Activated gamma-delta T cell (primary cell): ENCODE measurements at places on chromosomes 2 and 18.

- no peak for DNase-seq
Measured at GRCh38 chr2:54866868-54867267, 143.4 kb downstream of the EML6 start.

DNA sequence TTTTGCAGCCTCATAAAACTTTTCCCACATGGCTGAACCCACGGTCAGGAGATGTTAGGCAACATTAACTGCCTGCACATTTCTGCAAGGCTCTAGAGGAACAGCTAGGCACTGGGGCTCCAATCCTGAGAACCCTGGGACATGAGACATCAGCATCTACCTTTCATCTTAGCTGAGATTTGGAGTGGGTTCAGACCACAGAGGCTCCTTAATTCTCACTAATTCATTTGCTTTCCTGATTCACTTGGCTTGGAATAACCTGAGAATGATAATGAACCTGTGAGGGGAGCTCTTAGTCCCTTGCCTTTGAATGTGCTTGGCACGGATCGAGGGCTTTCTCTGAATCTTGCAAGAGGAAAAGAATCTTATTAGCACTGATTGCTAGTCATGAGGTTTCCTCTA is 266.2 kb downstream of the FIGN start:
- DNase-seq: no peak

DNA sequence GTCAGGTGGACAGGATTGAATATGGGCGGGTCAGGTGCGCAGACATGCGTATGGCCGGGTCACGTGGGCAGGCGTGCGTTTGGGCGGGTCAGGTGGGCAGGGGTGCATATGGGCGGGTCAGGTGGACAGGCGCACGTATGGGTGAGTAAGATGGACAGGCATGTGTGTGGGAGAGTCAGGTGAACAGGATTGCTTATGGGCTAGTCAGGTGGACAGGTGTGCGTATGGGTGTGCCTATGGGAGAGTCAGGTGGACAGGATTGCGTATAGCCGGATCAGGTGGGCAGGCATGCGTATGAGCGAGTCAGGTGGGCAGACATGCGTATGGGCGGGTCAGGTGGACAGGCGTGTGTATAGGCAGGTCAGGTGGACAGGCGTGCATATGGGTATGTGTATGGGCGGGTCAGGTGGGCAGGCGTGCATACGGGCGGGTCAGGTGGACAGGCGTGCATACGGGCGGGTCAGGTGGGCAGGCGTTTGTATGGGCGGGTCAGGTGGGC is 30.3 kb upstream of the KLF11 start:
- no peak for DNase-seq

GRCh38 chr2:225104321-225104720 is 62.1 kb upstream of the DOCK10 start:
- no peak for DNase-seq

GRCh38 chr2:47057687-47058002 is 97.5 kb downstream of the STPG4 start:
- no peak for DNase-seq

GRCh38 chr18:24837066-24837465 is 376.6 kb downstream of the HRH4 start:
- no peak for DNase-seq

- DNase-seq: no peak
Measured at GRCh38 chr2:219161097-219161496, 482 bp upstream of the NHEJ1 start.

DNA sequence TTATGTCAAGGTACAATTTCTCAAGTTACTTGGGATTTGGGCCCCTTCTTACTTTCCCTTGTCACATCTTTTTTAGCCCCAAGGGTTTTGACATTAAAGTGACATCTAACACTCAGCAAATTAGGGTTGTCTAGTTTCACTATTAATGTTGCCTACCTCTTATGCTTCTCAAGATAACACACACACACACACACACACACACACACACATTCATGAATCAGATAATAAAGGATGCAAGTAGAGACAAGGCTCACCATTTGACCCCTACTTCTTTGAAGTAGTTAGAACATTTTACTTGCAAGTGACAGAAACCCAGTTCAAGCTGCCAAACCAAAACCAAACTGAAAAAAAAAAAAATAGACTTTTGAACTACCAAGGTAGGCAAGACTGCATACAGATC is 138.8 kb downstream of the TRIB2 start:
- no peak for DNase-seq

DNA sequence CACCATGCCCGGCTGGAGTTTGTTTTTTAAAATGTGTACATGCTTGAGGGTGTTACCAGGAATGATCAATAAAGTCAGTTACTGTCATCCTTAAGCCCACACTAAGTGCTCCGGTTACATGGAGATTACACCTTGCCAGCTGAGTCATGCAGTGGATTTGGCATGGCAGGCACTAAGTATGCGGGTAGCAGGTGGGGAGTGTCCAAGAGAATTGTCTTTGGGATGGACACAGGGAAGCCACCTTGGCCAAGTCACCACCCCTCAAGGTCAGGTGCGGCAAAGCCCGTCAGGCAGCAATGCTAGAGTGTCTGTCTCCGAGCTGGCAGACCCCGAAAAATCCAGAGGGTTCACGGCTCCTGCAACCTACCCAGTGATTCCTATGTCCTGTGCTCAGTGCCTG is 54.8 kb downstream of the GBX2 start:
- no peak for DNase-seq

GRCh38 chr18:45981821-45982220 is 14.7 kb upstream of the EPG5 start:
- DNase-seq: no peak

DNA sequence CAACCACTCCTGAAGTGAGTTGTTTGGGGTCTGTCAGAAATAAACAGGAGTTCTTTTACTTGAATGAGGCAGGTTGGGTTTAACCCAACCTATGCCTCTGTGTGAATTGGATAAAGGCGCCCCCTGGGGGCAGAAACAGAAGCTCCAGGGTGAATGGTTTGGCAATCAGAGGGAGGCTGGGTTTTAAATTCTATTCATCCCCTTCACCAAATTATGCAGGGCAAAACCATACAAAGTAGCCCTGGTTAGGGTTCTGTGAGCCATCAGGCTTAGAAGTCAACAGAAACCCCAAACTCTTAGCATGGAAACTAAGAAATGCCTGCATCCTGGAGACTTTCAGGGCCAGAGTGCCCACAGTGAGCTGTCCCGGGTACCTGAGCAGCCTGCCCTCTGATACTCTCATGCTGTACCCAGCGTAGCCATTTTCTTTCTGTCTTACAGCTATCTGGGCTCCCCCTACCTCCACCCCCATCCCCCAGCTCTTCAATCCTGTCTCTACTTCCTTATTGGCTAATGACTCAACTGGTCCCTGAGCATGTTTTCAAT is 241.5 kb downstream of the ICOS start:
- DNase-seq: no peak

DNA sequence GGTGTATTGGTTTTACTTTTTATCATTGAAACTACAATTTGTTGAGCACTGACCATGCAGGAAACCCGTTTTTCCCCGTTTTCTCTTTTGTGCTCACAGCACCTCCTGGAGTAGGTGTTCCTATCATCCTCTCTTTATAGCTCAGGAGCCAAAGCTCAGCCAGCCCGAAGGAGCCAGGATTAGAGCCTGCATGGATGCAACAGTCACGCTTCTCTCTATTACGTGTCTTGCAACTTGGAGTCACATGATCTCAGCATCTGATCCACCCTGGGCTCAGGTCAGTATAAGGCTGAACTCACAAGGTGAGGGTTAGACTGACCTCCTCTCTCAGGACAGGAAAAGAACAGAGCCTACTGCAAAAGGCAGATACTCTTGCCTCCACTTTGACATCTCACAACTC is 150.5 kb downstream of the MBP start:
- DNase-seq: no peak

DNA sequence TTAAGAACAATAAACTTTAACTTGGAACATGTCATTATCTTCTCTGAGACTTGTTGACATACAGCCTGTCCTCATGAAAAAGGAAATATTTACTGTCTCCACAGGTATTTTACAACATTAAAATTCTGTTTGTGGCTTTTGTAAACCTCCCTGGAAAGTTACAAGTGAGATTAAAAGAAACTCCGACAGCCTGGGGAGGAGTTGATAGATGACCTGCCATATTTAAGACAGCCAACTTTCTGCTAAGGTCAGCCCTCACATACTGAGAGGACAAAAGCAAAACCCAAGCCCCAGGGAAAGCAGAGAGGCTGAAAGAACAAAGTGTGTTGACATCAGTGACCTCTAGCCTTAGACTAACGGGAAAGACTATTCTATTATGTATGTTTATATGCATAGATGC is 350.2 kb downstream of the RIT2 start:
- DNase-seq: no peak

GRCh38 chr2:176291809-176292283 is 22.6 kb downstream of the MTX2 start:
- DNase-seq: no peak

- DNase-seq: no peak
Measured at GRCh38 chr2:221529943-221530652, 42.0 kb downstream of the EPHA4 start.

DNA sequence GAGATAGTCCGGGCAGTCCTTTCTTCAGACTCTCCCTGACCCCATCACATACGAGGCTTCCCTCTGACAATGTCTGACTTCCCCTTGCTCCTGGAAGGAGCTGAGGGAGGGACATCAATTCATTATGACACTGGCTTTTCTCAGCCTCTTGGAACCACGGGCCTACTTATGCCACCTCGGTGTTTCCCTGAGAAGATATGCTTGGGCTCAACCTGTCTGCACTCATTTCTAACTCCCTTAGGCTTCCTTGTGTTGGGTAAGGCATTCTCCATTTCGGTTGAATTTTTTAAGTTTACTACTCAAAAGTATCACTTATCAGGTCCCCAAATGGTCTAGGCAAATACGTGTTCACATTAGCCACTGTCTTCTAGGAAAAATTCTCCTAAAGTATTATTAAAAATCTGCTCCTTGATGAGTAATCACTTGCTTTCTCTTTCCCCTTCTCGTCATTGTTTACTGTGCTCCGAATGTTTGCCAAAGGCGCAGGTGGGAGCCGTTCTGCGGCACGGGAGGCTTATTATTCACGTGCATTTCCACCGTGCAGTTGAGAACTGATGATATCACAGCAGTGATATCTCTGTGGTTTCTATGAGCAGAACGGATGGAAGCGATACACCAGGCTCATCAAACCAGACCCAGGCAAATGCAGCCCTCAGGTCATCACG is 33.1 kb downstream of the ARL4C start:
- DNase-seq: peak; percentile 23

- no peak for DNase-seq
Measured at GRCh38 chr2:112658839-112659667, 13.3 kb downstream of the SLC20A1 start.

GRCh38 chr2:144151851-144152250 is 368.1 kb downstream of the ZEB2 start:
- no peak for DNase-seq

GRCh38 chr18:10481831-10482230 is 27.4 kb downstream of the APCDD1 start:
- DNase-seq: no peak

- DNase-seq: no peak
Measured at GRCh38 chr18:44696892-44697291, 16.2 kb downstream of the SETBP1 start.

- no peak for DNase-seq
Measured at GRCh38 chr2:175843625-175844024, 158.4 kb downstream of the LNPK start.

- no peak for DNase-seq
Measured at GRCh38 chr2:150621526-150622213, 134.2 kb upstream of the RND3 start.

DNA sequence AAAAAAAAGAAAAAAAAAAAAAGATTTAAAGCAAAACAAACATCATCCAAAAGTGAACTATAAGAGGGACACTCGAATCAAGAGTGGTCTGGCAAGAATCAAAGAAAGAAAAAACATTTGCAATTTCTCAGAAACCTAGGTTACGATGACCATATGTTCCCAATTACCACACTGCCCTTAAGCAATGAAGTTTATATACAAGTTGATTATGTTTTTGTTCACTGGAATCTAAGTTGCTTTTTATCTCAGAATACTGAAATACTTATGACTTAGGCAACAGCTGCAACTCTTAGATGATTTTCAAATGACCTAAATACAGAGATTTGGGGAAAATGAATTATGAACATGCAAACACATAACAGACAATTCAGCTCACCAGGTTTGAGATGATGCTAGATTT is 597.1 kb upstream of the CHAC2 start:
- DNase-seq: no peak

GRCh38 chr2:51344886-51345285 is 313.0 kb upstream of the NRXN1 start:
- no peak for DNase-seq
